ENCODE measurements at places on chromosomes 4 and X.
A peak's percentile ranks its signal among the peaks of the same experiment; 100 is the strongest.

GRCh38 chr4:113007151-113007550 is 42.3 kb upstream of the ANK2 start:
- no peak for DNase-seq

- DNase-seq: no peak
Observed at GRCh38 chr4:102551958-102552565, 50.9 kb downstream of the NFKB1 start.

- DNase-seq: no peak
Observed at GRCh38 chr4:187470061-187470460, 525.5 kb upstream of the ZFP42 start.

- DNase-seq: no peak
Observed at GRCh38 chr4:172411149-172411548, 597.9 kb downstream of the GALNTL6 start.

GRCh38 chr4:108337923-108338322 is 169.2 kb upstream of the LEF1 start:
- no peak for DNase-seq

- DNase-seq: no peak
Observed at GRCh38 chrX:2697306-2697705, 6.2 kb downstream of the CD99 start.

- no peak for DNase-seq
Observed at GRCh38 chr4:4714331-4714730, 145.1 kb upstream of the MSX1 start.

DNA sequence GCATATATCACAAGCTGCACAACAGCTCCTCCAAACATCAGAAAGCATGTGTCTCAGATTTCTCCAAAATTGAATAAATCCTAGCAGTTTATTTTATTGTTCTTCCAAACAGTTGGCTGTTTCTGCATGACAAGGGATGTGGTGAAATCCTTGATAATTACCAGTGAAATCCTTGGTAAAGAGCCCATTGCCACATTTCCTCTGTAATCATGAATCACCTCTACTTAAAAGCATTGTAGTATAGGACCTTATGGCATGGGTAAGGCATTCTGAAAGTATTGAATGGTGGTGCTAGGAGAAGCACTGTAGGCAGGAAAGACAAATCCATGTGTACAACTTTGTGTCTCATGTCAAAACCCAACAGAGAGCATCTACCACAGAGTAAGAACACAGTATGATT is 135.8 kb upstream of the NDST3 start:
- DNase-seq: no peak

DNA sequence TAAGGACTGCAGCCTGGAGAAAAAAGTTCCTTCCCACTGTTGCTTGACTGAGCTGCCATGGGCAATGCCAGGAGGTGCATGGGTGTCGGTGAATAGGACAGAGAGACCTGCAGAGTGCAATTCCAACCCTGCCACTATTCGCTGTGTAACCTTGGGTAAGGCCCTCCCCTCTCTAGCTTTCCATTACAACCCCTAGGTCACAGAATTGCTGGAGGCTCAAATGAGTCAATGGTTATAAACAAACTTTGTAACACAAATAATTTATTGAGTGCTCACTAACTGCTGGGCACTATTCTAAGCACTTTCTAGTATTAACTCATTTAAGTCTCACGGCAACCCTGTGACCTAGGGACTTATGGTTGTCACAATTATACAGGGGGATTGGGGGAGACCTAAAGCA is 37.8 kb downstream of the PJA1 start:
- no peak for DNase-seq

GRCh38 chr4:14415146-14415545 is 587.1 kb upstream of the CPEB2 start:
- DNase-seq: no peak

DNA sequence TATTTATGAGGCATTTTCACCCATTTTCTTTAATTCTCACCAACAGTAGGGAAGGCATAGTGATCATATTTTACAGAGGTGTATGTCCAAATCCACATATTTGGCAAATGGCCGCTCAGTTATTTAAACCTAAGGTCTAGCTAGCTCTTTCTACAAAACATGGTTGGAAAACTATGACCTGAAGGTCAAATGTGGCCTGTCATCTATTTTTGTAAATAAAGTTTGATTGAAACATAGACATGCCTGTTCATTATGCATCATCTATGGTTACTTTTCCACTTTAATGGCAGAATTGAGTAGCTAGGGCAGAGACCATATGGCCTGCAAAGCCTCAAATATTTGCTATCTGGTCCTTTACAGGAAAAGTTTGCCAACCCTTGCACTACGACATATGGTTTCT is 44.2 kb downstream of the GBA3 start:
- no peak for DNase-seq

DNA sequence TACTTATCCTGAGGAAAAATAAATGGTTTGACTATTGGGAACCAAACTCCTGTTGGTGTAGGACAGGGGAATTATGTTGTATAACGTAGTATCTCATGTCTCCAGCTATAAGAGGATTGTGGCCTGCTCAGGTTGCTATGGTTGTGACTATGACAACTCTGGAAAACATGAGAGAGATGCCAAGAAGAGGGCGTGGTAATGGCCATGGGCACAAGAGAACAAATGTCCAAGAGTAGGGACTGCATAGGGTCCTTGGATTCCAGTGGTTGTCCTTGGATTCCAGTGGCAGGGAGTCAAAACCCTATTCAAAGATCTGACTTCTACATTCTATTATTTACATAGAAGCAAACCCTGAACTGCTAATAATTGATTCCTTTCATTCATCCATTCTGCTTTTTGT is 6.8 kb upstream of the MOB1B start:
- no peak for DNase-seq

DNA sequence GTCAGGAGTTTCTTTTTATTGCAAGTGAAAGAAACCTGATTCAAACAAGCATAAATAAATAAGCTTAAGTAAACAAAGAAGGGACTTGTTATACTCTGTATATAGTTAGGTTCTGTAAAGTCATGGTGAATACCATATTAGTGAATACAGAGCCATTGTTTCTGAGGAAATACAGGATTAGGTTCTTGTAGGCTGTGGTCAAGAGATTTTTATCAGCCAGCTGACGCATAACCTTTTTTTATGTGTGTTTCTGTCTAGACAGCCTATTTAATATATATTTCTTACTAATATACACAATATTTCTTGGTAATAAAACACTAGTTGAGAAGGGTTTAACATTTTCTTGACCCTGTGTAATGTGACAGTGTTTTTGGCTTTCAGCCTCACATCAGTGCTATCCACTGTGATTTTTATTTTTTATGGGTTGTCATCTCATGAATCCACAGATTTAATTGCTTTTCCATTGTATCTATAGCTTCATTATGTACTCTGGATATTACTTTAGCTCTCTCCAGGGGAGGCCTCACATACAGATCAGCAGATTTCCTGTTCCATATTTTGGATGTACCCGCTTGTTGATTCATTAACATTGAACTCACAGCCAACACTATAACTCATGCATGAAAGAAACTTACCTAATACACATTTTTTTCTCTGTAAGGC is 8.0 kb downstream of the HERC3 start:
- DNase-seq: no peak

GRCh38 chr4:165628572-165628971 is 244.5 kb upstream of the TLL1 start:
- DNase-seq: no peak

DNA sequence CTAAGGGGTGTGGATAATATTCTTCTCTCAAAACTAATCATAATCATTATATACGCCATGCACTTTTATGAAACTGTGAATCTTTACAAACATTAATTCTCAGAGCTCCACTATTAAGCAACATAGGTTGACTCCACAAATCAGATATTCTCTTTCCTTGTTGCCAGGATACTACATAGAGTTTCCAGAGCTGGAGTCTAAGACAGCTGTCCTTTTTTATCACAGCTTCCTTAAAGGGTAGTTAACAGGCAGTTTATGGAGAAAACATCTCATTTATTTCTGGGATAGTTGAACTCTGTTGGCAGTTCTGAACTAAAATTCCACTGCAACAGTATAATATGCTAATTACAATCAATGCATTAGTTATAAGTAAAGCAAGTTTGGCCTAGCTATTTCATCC is 152.1 kb upstream of the PPP1R2C start:
- no peak for DNase-seq

DNA sequence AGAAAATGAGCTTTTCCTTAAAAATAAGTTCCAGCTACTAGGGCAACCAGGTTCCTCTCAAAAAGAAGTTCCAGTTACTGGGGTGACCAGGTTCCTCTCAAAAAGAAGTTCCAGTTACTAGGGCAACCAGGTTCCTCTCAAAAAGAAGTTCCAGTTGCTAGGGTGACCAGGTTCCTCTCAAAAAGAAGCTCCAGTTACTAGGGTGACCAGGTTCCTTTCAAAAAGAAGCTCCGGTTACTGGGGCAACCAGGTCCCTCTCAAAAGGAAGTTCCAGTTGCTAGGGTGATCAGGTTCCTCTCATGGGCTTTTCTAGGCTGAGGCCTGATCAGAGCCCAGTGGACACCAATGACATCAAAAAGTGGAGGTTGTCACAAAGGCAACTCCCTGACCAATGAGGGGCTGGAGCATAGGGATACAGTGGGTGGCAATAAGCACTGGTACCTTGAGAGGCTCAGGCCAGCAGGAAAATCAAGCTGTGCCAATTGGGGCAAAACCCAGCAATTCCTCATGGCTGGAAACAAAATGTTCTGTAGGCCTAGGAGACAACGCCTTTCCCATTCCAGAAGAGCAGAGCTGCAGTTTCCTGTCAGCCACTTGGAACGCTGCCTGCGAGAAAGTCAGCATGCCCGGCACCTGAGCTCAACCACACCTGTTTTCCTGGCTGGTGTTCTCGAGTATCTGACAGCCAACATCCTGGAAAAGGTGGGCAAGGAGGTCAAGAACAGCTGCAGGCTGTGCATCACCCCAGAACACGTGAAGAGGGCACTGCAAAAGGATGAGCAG is 12.3 kb upstream of the SYTL5 start:
- DNase-seq: no peak

DNA sequence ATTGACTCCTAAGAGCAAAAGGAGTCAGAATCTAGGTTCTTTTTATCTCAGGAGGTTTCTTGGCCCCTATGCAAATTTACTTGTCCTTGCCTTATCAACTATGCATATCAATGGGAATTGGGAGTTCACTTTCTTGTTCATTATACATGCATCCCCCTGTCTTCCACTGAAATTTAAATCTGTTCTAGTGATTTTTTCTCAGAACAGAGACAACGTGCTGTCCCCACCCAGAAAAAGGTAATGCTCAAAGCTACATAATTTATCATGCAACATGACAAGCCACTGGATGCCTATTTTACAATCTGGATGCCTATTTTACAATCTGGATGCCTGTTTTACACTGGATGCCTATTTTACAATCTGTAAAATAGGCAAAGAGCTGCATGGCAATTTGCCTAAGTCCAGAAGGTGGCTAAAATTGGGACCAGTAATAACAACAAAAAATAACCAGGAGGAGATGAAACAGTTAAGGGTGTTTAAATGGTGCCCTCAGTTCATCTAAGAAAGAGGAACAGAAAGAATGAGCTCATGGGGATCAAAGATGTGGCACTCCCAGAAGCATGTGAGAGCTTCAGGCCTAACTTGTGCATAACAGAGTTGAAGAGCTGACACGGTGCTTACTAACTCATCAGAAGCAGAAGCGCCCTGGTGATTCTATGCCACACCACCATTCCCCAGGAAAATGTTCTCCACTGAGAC is 537.8 kb upstream of the BOD1L1 start:
- DNase-seq: no peak

DNA sequence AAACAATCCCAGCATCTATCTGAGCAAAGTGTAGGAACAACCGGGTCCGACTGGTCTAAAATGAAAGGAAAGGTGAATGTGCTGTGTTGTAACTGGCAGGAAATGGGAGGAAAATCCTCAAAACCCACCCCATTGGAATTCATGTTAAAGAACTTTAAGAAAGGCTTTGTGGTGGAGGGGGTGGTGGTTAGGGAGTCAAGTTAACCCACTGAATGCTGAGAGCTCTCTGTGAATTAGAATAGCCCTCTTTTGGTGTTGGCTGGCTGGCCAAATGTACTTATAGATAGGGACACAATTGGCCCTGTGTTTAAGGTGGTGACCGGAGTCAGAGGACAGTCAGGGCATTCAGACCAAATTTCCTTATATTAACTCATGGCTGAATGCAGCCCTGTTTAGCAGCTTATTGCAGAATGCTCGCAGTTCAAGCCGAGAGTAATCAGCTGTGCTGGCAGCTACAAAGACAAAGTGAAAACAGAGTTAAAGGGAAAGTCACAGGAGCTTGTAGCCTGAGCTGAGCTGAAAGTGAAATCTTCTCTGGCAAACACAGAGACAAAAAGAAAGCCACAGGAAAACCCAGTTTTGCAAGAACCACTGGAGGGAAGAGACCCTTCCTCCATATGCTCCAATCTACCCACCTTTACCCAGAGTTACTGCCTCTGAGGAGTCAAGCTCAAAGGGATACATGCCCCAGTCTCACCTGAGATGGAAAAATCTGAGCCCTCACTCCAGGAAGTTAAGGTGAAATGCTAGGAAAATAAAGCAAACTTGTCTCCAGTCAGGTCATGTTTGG is 38.5 kb upstream of the UGT2B7 start:
- DNase-seq: no peak

DNA sequence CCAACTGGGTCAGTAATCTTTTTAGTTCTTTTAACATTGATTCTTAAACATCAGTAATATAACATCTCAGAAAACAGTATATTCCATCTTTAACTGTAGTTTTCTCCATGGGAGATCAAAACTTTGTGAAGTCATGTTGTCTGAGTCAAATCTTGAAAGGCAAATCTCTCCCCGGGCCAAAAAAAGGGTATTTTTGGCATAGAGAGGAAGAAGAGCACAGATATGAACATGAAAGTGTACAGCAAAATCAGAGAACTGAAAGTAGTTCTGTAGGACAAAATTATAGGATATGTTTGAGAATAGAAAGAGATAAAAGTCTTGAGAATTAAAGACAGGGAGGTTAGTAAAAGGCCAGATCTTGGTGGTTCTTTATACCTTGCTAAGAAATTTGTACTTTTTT is 176.4 kb upstream of the GYPA start:
- no peak for DNase-seq

GRCh38 chrX:118495958-118496762 is 545 bp downstream of the DOCK11 start:
- DNase-seq: peak; percentile 54

GRCh38 chr4:118086344-118086743 is 52.1 kb downstream of the NDST3 start:
- DNase-seq: no peak

DNA sequence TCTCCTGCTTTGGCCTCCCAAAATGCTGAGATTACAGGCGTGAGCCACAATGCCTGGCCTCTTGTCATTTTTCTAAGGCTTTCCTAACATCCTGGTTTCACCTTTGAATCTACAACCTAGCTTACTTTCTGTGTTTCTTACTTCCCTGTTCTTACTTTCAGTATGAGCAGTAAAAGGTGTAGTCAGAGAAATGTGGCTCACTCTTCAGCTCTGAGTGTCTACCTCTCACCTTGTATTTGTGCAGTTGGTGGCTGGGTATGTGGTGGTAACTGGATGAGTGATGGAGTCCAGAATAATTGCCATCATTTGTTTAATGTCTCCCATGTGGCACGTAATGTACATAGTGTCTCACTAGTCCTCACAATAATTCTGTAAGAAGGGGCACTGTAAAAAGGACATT is 19.1 kb upstream of the CXCL11 start:
- DNase-seq: no peak

GRCh38 chr4:41050880-41051775 is 163.2 kb downstream of the APBB2 start:
- no peak for DNase-seq

GRCh38 chrX:153305972-153306371 is 15.6 kb downstream of the PNMA6F start:
- DNase-seq: no peak

GRCh38 chrX:50081282-50081889 is 119.4 kb downstream of the AKAP4 start:
- DNase-seq: no peak
